ENCODE measurements at places on chromosomes 13 and 19.
A peak's percentile ranks its signal among the peaks of the same experiment; 100 is the strongest.

GRCh38 chr19:2478278-2478755, 2.4 kb downstream of the GADD45B start:
- DNase-seq, result peak; percentile 36

GRCh38 chr13:102580552-102581169, 16.1 kb upstream of the TPP2 start:
- DNase-seq, result no peak

DNA sequence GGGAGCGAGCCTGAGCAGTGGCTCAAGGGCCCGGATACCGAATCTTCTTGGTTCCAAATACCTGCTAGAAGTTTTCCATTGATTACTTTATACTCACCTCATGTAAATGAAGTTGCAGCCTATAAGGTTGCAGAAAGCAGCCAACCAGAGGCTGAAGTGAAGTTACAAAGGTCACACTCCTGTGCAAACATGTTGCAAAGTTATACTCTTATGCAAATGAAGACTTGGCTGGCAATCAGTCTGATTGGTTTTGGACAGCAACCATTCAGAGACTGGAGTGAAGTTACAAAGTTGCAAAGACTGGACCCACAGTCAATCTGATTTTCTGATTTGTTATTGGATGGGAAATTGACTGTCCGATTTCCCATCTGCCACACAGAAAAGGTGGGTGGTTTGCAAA, 152.5 kb downstream of the GGACT start:
- no peak for DNase-seq

- no peak for DNase-seq
These were observed 64.3 kb downstream of the TBC1D4 start for GRCh38 chr13:75417656-75418055.

- DNase-seq, result no peak
These were observed 232.6 kb upstream of the GPC6 start for GRCh38 chr13:92994056-92994455.

DNA sequence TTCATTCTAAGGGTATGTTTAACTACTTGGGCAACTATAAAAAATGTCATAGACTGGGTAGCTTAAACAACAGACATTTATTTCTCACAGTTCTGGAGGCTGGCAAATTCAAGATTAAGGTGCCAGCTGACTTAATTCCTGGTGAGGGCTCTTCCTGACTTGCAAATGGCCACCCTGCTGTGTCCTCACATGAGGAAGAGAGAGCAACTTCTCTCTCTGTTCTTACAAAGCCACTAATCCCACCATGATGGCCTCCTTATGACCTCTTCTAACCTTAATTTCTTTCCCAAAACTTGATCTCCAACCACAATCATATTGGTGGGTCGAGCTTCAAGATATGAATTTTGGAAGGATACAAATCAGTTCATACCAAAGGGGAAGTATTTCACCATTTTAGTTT, 399.0 kb downstream of the DCT start:
- DNase-seq, result no peak

DNA sequence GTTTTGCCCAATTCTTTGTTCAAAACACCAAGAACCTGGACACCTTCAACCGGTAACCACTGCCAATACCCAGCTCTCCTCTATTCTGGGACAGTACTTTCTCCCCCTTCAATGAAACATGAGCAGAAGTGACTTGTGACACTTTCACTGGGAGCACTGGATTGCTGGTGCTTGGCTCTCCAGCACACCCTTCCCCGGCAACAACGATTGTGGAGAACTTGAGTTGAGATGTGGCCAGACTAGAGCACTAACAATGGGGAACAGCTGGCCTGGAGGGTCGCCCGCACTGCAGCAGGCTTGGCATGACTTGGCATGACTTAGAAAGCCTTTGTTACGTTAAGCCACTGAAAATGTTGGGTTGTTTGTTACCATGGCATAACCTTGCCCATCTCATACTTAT, 7.5 kb upstream of the B3GLCT start:
- no peak for DNase-seq

DNA sequence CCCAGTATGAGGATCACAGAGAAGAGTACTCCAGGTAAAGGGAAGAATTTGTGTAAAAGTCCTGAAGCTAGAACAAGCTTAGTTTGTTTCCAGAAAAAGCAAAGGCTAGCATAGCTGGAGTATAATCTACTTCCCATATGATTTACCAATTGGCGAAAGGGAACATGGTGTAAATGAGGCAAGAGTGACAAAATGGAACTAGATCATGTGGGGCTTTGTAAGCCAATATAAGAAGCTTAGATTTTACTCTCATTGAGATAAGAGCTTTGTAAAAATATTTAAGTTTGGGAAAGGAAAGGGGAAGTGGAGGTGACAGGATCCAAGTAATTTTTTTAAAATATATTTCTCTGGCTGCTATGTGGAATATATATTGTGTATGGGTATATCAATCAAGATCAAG, 234.9 kb downstream of the KCTD12 start:
- DNase-seq, result no peak

DNA sequence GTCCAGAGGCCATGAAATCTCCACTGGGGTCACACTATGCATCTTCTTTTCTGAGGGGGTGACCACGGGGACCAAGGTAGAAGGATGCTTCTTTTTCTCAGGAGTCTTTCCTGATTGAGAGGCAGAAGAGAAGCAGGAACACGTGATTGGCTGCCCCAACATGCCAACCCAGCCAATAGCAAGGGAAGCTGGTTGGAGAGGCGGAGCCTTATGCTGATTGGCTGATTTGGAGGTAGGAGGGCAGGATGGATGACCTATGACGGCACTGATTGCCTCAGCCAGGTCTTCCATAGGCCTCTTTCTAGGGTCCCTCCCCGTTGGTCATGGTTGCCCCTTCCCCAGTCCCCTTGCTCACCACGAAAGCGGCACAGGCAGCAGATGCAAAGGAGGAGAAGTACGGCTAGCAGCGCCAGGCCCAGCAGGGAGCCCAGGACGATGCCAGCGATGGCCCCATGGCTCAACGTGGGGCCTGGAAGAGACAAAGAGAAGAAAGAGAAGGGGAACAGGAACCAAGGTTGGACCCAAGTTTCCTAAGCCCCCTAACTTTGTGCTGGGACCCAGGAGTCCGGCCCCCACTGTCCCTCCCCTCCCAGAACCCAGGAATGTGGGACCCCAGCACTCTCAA, 8.0 kb downstream of the VSIG10L start:
- no peak for DNase-seq

DNA sequence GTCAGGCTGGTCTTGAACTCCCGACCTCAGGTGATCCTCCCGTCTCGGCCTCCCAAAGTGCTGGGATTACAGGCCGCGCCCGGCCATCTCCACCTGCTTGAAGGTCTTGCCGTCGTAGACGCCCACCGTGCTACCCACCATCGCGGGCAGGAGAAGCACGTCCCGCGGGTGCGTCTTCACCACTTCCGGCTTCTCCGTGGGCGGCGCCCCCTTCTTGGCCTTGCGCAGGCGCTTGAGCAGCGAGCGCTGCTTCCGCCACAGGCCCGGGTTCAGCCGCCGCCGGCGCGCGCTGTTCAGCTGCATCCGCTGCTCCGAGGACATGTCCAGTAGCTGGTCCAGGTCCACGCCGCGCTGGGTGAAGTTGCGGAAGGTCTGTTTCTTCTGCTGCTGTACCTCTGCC, 21.6 kb downstream of the EFNA2 start:
- DNase-seq, result no peak

DNA sequence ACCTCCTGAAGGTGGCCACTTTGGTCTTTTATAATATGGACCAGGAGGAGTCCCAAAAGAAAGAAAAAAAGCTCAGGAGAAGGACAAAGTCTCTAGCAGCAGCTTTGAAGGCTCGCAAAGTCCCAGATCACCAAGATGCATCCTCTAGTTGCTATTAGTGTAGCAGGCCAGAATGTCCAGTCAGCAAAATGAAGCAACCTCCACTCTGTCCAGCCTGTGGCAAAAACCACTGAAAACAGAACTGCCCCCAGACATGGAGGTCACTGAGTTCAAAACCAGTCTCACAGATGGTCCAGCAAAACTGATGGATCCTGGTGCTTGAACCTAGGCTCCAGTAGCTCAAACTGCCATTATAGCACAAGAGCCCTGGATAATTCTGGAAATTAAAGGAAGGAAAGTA, 10.4 kb downstream of the LILRB4 start:
- no peak for DNase-seq

DNA sequence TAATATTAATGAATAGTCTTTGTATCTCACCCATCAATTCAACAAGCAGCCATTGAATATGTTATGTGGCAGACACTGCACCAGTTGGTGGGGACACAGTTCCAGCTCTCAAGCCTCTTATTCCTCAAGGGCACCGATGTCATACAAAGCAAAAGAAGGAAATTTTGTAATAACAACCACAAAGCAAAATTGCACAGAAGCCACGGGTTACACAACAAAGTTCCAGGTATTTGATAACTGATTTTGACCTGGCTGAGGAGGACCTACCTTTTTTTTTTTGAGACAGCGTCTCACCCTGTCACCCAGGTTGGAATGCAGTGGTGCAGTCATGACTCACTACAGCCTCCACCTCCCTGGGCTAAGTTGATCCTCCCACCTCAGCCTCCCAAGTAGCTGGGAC, 266.7 kb downstream of the FOXO1 start:
- no peak for DNase-seq

DNA sequence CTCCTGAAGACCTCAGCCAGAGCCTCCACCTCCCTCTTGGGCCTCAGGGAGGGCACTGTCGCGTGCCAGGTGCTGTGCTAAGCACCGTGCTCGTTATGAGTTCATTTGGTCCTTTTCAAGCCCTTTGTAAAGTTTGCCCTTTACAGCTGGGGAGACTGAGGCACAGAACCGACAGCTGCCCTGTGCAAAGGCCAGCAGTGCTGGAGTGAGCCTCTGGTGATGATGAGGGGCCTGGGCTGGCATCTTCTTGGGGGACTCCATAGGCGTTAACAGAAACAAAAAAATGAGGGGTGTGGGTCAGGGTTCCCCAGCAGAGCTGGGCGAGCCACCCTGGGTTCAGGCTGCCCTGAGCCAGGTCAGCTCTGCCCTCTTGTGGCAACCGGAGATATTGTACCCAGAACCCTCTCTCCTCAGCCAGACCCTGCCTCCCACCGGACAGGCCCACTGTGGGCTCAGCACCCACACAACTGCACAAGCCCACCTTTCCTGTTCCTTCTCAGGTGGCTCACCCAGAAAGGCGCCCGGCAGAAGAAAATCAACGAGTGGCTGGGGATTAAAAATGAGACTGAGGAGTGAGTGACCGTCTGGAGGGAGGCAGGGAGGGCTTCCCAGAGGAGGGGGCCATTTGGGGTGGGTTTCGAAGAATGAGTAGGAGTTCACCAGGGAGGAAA, 5.5 kb upstream of the IFI30 start:
- DNase-seq, result peak; percentile 31

- no peak for DNase-seq
These were observed 308.6 kb downstream of the TEX29 start for GRCh38 chr13:111629016-111629415.

DNA sequence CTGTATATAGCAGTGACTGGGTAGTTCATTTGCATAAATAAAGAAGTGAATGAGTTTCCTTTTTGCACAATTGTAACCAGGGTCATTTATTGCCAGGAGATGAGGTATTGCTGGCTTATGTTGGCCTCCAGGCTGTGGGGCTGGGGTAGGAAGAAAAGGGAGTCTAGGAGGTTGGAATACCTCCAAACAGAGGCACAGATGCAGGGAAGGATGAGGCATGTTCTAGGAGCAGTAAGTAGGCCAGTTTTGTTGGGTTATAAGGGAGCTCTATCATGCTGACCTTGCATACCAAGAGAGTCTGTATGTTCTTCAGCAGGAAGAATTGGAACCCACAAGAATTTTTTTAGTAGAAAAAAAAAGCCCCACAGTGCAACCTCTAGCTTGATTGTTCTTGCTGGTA, 17.2 kb upstream of the CYSLTR2 start:
- DNase-seq, result no peak

DNA sequence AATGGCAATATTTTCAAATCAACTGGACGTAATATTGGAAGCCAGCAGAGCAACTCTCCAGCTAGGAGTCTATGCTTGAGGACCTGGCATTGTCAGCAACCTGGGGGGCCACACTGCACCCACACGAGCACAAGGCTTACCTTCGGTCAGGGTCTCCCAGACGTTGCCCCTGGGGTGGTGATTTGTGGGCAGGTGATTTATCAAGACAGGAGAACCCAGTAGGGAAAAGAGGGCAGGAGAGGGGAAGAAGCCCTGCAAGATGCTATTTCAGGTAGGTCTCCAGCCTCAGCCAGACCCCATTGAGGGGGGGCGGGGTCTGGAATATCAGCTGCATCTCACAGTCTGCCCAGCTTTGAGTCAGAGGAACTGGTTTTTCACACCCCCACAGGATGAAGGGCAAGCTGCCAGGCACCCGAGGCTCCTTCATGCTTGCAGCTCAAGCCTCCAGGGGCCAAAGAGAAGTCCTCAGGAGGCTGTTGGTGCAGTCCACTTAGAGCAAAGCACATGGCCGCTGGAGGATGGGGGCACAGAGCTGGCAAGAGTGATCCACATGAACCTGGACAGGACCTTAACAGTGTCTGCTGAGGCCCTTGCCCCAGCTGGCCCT, 80.9 kb upstream of the UQCRFS1 start:
- no peak for DNase-seq

DNA sequence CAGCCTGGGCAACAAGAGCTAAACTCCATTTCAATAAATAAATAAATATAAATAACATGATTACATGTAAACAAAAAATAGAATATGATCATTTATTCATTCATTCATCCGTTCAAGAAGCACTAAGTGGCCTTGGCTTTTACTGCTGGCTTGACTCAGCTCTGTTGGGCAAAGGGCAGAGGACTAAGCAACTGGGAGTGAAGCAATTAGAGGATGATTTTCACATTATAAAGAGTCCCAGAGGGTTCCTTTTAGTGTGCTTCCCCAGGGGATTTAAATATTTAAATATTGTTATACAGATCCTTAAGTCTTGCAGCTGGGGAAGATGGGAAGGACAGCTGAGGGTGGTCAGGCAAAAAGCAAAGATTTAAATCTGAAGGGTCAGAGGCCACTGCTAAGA, 34.9 kb upstream of the FLT1 start:
- no peak for DNase-seq
